PC-9 (cell line): ENCODE measurements at places on chromosomes 6 and 20.

DNA sequence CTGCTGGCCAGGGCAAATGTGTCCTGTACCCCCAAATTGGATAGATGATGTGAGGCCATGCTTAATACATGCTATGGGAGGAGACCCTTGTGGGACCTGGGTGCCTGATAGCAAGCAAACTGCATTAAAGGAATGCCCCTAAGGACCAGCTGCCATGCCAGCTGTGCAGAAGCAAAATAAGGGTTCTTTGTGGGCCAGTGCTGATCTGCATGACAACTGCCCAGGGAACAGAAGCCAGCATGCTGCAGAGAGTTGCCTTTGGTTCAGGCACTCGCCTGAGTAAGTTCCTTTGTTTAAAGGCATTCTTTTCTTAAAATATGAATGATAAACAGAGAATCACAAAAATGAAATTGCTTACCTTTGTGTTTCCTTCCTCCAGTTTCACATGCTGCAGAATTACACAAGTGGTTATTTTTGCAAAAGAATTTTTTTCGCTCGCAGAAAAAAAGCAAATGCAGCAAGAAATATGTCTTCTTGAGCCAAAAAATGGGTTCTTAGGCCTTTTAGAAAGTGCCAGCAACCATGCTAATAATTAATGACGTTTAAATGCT, 6.9 kb upstream of the SYNDIG1 start:
- no peak for DNase-seq

- no peak for DNase-seq
These were observed 703 bp downstream of the EPHA7 start for GRCh38 chr6:93418408-93419303.

GRCh38 chr6:45431317-45432065, 53.8 kb upstream of the SUPT3H start:
- DNase-seq: no peak

DNA sequence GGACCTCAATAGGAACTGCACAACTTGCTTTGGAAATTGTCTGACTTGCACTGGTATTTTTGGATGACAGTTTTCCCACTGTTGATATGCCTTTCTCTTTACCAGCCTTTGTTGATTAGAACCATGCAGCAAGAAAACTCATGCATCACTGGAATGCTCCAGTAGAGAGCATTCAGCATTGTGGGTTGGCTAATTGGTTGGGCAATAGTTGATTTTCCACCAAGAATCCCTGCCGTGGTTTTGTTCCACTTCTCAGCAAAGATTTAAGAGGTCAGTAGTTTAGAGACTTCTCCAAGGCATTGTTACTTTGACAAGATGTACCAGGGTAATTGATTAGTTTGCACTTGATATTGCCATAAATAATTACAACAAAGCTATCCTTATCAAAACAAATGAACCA, 260.0 kb downstream of the DHX35 start:
- no peak for DNase-seq

DNA sequence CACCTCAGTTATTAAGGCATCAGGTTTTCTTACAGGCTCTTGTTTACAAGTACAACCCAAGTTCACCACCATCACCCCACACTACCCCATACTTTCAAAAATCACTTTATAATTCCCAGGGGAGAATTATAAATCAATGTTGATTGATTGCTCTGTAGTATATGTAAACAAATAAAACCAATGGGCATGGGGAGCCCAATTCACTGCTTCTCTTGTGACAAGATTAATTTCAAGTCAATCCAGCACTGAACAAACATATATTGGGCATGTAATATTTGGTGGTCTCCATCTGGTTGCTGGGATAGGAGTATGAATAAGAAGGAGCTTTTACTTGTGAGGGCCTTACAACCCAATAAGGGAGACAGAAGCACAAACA, 95.8 kb downstream of the CLVS2 start:
- no peak for DNase-seq

GRCh38 chr6:37630281-37630799, 67.3 kb downstream of the MDGA1 start:
- peak; percentile 93 for DNase-seq

DNA sequence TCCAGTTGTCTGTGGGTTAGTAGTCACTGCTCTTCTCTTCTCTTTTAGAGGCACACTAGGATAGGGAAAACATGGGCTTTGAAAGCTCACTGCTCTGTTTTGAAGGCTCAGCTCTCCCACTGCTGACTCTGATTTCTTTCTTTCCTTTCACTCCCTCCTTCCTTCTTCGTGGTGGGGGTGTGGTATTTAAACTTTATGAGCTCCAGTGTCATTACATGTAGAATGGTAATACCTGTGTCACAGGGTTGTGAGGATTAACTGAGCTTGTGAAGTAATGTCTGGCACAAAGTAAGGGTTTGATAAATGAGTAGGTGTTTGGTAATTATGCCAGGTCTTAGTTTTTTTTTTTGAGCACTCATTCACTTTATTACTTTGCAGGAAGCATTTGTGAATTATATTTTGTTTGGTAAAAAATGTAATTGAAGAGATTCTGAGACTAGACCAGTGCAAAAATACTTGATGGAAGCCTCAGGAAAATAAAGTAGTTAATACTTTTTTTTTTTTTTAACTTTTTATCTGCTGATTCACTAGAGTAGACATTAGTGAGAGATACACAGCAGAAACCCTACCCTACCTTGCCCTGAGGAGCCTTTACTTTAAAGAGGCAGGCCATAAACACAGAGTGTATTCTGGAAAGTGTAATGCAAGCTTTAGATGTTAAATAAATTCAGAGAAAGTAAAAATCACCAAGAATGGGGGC, 17.3 kb downstream of the SMAP1 start:
- DNase-seq: no peak

DNA sequence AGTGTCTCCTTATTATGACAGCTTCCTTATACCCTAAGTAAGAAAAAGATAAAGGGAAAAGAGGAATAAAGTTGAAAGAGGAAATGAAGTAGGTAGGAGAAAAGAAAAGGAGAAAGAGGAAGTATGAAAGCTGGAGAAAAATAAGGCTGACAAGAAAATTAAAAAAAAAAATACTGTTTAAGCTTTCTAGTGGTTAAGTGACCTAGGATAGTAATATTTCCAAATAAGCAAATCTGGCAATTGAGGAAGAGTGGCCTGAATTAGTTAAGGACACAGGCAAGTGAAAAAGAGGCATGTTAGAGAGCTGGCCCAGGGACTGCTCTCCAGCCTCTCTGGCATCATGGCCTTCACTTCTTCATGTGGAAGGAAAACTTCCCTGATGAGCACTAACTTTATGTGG, 76.5 kb upstream of the ADGRF1 start:
- DNase-seq: no peak

DNA sequence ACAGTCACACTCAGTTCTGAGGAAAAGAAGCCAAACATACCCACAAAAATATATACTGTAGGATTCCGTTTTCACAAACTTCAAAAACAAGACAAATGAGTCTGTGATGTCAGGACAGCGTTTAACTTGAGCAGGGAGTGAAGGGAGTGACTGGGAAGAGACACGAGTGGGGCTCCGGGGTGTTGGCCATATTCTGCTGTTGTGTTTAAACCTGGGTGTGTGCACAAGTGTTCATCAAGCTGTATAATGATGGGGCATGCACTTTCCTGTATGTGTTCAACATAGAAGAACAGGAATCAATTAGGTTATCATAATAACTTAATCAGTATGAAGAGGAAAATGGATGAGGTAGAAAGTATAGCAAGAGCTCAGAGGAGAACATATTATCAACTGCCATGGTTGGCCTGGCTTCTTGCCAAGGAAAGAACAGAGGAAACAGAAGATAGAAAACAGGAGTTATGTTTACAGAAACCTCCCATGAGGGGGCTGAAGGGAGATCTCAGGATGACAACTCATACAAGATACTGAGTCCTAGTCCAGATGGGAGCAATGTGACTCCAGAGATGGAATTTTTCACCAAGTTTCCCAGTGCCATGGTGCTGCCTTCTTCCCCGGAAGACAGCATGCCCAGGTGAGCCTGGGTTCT, 15.1 kb upstream of the AFDN start:
- DNase-seq: no peak

DNA sequence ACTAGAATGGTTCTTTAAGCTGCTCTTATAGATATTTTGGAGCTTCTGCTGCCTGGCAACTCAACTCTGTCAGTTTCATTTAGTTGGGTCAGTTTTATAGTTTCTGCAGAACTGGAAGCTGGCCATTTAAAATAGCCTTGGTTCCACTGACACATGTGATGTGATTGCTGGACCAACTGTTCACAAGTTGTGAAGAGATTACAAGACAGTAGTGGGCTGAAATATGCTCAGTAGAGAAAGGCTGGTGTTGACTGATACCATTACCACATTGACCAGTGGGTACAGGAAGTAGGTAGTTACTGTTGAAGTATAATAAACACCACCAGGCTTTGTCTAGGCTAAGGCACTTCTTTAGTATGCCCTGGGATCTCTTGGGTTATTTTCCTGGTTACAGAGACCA, 39.0 kb downstream of the BCKDHB start:
- DNase-seq: no peak

DNA sequence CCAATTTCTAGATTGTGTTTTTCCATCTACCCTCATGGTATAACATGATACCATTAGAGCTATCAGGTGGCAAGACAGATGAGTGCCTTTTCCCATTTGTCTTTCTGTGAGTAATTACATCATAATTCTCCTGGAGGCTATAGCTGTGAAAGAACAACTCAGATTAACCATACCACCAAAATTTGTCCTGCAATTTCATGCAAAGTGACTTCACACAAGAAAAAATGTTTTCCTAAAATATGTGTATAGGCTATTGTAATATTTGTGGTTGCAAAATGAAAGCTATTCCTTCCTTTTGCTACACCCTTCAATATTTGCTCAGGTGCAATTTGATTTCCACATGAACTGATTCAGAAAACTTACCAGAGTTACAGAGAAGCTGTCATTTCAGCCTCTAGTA, 547.7 kb upstream of the ID4 start:
- no peak for DNase-seq

DNA sequence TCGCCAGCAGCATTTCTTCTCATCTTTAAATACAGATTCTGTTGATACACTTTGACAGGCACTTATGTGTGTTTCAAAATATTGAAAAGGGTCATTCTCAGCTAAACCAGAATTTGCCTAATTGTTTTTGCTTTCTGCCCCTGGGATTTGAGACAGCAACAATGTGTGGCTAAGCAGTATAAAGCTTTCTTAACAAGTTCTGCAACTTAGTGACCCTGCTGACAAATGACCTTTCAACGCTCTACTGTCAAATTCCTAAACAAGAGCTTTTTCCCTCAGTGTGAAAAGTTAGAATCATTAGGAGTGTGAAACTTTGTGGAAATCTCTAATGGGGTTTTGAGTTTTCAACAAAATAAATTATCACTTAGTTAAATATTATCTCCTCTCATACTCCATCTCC, 414.6 kb downstream of the RFPL4B start:
- no peak for DNase-seq

DNA sequence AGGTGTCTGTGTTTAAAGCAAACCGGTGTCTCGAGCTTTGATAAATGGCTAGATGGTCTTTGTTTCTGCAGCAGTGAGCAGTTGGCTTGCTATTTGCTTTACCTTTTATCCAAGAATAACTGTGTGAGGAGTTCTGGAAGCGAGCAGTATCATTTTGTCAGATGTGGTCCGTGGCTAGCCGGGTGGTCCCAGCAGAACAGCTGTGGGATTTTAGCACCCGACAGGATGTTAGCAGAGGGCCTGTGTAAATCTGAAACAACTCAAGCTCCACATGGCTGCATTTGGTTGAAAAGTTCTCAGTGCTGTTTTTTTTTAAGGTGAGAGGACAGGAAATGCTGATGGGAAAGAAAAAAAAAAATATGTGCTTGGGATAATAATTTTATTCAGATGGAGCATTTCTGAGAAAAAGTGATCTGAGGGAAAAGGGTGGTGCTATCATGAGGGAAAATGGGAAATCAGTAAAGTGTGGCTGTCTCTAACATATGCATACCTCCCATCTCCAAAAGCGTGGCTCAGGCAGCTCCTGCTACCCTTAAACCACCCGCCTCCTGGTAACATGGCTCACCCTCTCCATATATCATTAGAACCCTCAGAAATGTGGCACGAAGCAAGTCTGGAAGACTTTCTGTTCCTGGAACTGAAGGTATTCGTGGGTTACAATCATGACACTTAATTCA, 215.4 kb downstream of the TSHZ2 start:
- DNase-seq: no peak

GRCh38 chr6:8000188-8000596, 64.0 kb downstream of the BLOC1S5 start:
- DNase-seq: no peak

DNA sequence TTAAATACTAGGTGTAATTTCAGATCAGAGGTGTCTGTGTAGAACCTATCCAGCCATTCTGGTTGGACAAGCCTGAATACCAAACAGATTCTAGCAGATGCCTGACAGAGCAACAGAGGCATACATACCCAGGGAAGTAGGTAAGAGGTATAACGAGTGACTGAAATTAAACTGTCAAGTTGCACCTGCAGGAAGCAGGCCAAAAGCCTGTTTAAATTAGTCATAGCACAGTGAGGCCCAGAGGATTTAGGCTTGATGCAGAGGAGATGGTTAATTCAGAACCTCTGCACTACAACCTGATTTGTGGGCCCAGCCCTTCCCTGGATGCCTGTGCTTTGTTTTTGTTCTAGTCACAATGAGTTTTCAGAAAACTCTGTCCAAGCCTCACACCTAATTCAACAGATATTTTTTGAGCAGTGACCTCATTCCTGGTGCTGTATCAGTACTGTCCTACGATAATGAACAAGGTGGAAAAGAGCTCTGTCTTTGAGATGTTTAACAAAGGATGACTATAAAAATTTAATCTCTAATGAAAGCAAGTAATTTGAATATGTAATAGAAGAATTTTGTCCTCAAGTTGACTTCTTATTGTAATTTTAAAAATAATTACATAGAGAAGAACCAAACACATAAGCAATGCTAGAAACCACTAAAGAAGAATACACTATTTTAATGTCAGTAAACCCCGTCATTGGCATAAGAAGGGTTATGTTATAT, 31.7 kb downstream of the C6orf58 start:
- peak; percentile 74 for DNase-seq

- DNase-seq: no peak
These were observed 137.2 kb downstream of the DLL1 start for GRCh38 chr6:170153436-170154319.

DNA sequence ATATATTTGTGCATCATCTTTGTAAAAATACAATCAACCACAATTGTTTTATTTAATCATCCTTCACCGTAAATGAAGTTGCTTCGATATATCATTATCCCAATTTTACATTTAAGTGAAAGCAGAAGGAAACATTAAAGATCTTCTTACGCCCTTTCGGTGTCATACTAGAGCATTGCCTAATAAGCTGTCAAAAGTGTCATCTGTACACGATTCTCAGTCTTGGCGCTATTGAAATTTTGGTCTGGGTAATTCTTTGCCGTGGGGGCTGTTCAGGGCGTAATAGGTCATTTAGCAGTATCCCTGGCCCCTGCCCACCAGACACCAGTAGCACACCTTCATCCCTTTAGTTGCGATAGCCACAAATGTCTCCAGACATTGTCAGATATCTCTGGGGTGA, 40.4 kb upstream of the TMEM170B start:
- DNase-seq: no peak

GRCh38 chr20:41232973-41233926, 84.3 kb downstream of the ZHX3 start:
- DNase-seq: no peak

- DNase-seq: no peak
These were observed 12.9 kb downstream of the PPP1R16B start for GRCh38 chr20:38818113-38819065.

- DNase-seq: no peak
These were observed 112.2 kb downstream of the DTNBP1 start for GRCh38 chr6:15550546-15551123.
